Immature natural killer cell (primary cell): ENCODE measurements at places on chromosomes 1 and 21. TPM values are rescaled to one million over a fixed set of nuclear protein-coding genes. Genes with fewer than 3 reads are reported as not detected.

- no peak for DNase-seq
These were observed 50.8 kb downstream of the SRRM1 start for GRCh38 chr1:24693827-24694379.

DNA sequence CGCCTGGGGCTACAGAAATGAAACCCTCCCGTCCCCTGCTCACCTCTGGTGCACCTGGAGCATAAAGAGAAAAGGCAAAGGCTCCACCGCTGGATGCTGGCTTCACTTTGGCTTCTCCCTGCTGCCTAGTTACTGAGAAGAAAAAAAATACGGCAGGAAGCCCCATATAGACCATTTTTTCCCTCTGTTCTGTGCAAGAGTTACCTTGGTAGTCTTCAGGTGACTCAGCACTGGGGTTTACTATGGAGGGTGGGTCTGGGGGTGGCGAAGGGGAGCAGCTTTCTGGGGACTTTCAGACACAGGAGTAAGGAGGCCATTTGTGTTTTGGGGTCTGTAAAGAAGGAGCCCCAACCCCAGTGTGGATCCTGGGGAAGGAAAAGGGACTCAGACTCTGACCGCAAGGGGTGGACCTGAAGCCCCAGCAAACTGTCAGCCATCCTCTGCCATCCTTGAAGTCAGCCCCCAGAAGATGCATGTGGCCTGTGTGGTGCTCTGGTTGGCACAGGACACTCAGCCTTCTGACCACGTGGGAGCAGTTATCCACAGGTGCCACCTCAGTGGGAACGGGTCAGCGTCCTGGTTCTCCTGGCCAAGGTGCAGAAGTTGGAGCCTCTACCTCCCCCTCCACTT is 25.9 kb upstream of the EPS8L3 start:
- no peak for DNase-seq

DNA sequence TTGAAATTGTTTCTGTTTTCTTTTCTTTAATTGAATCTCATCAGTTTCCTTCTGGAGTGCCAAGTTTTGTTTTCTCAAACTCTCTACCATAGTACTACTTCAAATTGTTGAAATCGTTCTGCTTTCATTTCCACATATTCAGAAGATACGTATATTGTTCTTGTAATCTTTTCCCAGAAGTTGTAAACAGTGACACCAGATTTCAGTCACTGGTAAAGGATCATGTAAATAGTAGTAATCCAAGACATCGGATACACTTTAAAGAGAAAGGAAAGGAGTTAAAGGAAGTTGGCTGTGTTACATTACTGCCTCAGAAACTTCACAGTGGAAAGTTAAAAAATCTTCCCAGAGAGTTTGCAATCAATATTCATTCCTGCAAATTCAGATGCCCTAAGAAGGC is 67.5 kb downstream of the RGL1 start:
- no peak for DNase-seq

DNA sequence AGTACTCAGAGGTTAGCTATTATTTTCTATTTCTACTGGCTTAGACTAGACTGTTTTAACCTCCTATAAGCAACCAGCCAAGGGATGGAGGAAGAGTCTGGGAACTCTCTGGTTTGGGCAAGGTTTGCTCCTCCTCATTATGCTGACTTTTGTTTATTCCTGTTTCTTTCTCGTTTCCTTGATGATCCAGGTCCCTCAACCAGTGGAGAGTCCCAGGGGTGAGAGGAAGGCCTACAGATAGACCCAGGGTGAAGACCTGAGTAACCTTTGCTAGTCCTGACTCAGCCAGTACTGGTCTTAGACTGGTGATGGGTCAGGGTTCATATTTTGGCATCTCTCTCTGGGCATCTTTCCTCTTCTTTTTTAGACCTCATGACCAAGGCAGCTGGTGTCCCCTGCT is 5.4 kb downstream of the TUFT1 start:
- DNase-seq = no peak

Gene EPHB2
- polyA plus RNA-seq = not detected
